ENCODE measurements at places on chromosomes 13 and 19. TPM values are rescaled to one million over a fixed set of nuclear protein-coding genes. Genes with fewer than 3 reads are reported as not detected.

Gene TUBB4A
- 6.8 TPM for total RNA-seq

Gene DNAJC15
- total RNA-seq, result 19.7 TPM

Gene MAMSTR
- 2.0 TPM for total RNA-seq

Gene ACP5
- 3.2 TPM for total RNA-seq

Gene ETHE1
- 116 TPM for total RNA-seq

Gene CPAMD8
- 42.9 TPM for total RNA-seq

Gene CGB8
- total RNA-seq, result 9.4 TPM

Gene PSG1
- total RNA-seq, result not detected

Gene KPNA3
- total RNA-seq, result 36.5 TPM

Gene TRPC4
- 1.9 TPM for total RNA-seq

Gene ZNF845
- total RNA-seq, result 9.3 TPM

Gene AKT1S1
- 35.8 TPM for total RNA-seq

Gene KIR2DL4
- total RNA-seq, result not detected

Gene FXYD7
- total RNA-seq, result not detected

Gene PSG5
- not detected for total RNA-seq

Gene BEST2
- not detected for total RNA-seq

Gene FFAR1
- 2.1 TPM for total RNA-seq

Gene APOC4
- total RNA-seq, result not detected

Gene KLK3
- not detected for total RNA-seq

Gene MAST1
- 1.9 TPM for total RNA-seq

Gene IRS2
- total RNA-seq, result 30.1 TPM

Gene KLK6
- total RNA-seq, result 5.5 TPM

Gene FXYD1
- total RNA-seq, result 2.0 TPM

Gene MBD3L2
- total RNA-seq, result not detected

Gene C13orf42
- total RNA-seq, result not detected

Gene ZNF473
- 13.4 TPM for total RNA-seq

Gene ATXN8OS
- total RNA-seq, result not detected

All from type B pancreatic cell (in vitro differentiated cells).